ENCODE measurements at places on chromosomes 1 and 21. TPM values are rescaled to one million over a fixed set of nuclear protein-coding genes. Genes with fewer than 3 reads are reported as not detected.

GRCh38 chr1:60255565-60255964 is 182.0 kb upstream of the C1orf87 start:
- H3K4me3 ChIP-seq: no peak overlapping the region
- H3K4me1 ChIP-seq: no peaks in the 10 kb centered on the region
- DNase-seq: no peak
- no peak overlapping the region for H3K27ac ChIP-seq

DNA sequence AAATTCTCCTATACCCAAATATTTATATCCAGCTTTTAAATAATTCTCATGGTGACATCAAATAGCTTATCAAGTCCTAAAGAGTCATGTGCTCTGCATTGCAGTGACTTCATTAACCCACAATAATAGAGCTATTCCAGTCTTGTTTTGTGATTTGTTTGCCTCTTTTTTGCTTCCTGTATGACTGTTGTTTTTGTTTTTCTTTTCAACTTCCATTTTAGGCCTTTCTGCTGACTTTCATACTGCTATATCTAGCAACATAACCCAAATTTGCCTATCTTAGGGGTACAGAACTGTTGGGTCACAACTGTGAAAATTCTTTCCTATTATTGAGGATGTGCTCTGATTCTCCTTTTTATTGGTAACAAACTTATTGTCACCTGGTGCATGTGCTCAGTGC is 30.3 kb downstream of the SPATA17 start:
- no peak overlapping the region for H3K4me3 ChIP-seq
- no peaks in the 10 kb centered on the region for H3K4me1 ChIP-seq
- H3K36me3 ChIP-seq: no peaks in the 10 kb centered on the region
- H3K27ac ChIP-seq: no peak overlapping the region

GRCh38 chr1:2274231-2274928 is 46.3 kb downstream of the SKI start:
- no peaks in the 10 kb centered on the region for H3K36me3 ChIP-seq
- peak overlapping the region; percentile 74 for H3K27ac ChIP-seq
- H3K27me3 ChIP-seq: no peaks in the 10 kb centered on the region

DNA sequence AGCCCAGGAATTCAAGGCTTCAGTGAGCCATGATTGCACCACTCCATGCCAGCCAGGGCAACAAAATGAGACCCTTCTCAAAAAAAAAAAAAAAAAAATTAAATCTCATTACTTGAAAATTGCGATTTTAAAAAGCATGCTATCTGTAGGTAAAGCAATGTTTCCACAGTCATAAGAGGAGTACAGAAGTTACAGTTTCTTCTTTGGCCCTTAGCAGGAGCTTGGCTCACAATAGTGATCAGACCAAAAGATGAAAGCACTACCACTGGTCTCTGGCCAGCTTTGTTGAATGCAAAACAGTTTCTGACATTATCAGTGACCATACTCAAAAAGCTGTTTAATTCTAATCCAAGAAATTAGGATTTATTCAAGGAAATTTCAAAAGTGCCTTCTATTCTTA is 31.2 kb downstream of the VAV3 start:
- H3K27ac ChIP-seq: no peak overlapping the region
- H3K4me3 ChIP-seq: no peak overlapping the region
- H3K27me3 ChIP-seq: no peaks in the 10 kb centered on the region
- DNase-seq: no peak

GRCh38 chr1:154347961-154348360 is 22.6 kb downstream of the ATP8B2 start:
- no peaks in the 10 kb centered on the region for H3K27me3 ChIP-seq
- H3K36me3 ChIP-seq: peaks cover 13% of the 10 kb centered on the region

- H3K4me3 ChIP-seq: no peak overlapping the region
- no peaks in the 10 kb centered on the region for H3K36me3 ChIP-seq
- no peaks in the 10 kb centered on the region for H3K27me3 ChIP-seq
- H3K27ac ChIP-seq: no peak overlapping the region
Measured at GRCh38 chr1:55364216-55364615, 149.1 kb upstream of the USP24 start.

GRCh38 chr1:41822866-41823265 is 95.9 kb downstream of the HIVEP3 start:
- peaks cover 4% of the 10 kb centered on the region for H3K4me1 ChIP-seq
- no peak for DNase-seq
- no peaks in the 10 kb centered on the region for H3K36me3 ChIP-seq

DNA sequence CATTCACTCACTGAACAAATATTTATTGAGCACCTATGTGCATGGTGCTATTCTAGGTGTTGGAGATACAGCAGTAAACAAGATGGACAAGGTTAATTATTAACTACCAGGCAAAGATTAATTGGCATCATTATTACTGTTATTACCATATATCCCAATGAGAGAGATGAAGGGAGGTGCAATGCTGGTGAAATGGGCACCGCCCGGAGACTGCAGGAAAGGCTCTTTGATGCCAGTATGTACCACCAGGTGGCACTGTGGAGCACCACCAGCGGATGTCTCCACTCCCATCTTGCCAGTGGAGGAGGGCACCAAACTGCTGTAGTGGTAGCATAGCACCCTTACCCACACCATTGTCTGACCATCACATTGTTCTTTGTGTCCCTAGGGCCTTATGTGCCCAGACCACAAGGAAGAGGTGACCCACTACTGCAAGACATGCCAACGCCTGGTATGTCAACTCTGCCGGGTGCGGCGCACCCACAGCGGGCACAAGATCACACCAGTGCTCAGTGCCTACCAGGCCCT is 3.0 kb downstream of the TRIM46 start:
- no peak overlapping the region for H3K4me3 ChIP-seq
- H3K27ac ChIP-seq: peak overlapping the region; percentile 73
- H3K4me1 ChIP-seq: peaks cover 60% of the 10 kb centered on the region
- no peaks in the 10 kb centered on the region for H3K36me3 ChIP-seq
- DNase-seq: no peak

DNA sequence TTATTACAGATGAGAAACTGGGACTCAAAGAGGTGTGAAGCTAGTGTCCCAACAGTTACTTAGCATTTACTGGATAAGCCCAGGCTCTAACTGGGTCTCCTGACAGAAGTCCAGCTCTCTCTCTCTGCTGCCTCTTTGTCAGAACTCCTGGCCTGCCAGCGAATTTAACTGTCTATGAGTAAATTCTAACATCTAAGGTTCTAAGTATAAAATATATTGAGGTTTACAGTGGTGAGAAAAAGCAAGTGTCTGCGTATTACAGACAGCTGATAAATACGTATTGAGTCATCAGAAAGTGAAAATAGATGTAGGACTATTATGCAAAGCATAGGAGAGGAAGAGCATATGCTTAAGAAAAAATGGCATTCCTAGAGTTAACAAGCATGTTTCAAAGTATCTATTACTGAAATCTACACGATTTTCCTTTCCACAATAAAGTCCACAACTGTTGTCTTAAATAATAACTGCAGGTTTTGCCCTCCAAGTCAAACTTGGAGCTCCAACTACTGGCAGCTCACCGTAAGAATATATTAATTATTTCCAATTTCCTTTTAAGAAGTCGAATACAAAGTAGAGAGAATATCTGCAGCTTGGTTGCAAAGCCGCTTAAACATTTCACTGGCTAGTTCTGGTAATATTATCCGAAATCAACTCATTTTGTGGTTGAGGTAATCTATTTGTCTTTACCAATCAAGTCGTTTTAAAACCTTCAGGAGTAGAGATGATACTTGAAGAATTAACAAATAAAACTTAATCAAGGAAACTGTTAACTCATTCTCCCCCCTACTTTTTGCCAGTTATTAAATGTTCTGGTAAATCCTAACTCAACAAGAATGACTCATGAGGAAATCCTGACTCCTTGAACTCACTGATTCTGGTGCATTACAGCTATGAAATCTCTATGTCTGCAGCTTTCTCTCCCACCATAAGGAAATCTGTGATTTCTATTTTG is 1.4 kb upstream of the RGS2 start:
- DNase-seq: no peak
- H3K4me3 ChIP-seq: peak overlapping the region; percentile 48
- peaks cover 42% of the 10 kb centered on the region for H3K4me1 ChIP-seq
- H3K27ac ChIP-seq: peak overlapping the region; percentile 91

- H3K4me3 ChIP-seq: no peak overlapping the region
- DNase-seq: no peak
- H3K36me3 ChIP-seq: no peaks in the 10 kb centered on the region
- H3K27ac ChIP-seq: no peak overlapping the region
- no peaks in the 10 kb centered on the region for H3K4me1 ChIP-seq
Measured at GRCh38 chr21:35154788-35155187, 105.7 kb upstream of the RUNX1 start.

DNA sequence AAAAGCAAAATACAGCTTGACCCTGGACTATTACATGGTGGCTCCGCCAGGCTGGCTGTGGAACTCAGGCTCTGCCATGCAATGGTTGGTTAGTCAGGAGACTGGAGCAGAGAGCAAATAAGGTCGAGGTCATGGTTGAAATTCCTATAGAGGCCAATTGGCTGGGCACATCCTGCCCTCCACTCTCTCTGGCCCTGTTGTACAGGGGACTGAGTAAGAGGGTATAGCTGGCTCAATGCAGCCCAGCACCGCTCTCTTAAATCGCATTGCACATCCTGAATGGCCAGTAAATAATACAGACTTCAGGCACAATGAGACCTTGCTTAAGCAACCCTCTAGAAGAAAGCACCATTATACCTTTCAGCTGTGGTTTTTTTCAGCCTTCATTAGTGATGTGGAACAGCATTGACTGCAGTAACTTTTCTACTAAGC is 59.3 kb upstream of the PPP2R5A start:
- no peaks in the 10 kb centered on the region for H3K36me3 ChIP-seq
- no peaks in the 10 kb centered on the region for H3K27me3 ChIP-seq
- no peak overlapping the region for H3K27ac ChIP-seq
- H3K4me1 ChIP-seq: no peaks in the 10 kb centered on the region
- no peak for DNase-seq

GRCh38 chr1:61746813-61747212 is 4.5 kb downstream of the PATJ start:
- H3K4me1 ChIP-seq: peaks cover 53% of the 10 kb centered on the region
- H3K4me3 ChIP-seq: no peak overlapping the region
- DNase-seq: no peak
- no peaks in the 10 kb centered on the region for H3K27me3 ChIP-seq
- peak overlapping the region; percentile 53 for H3K27ac ChIP-seq

DNA sequence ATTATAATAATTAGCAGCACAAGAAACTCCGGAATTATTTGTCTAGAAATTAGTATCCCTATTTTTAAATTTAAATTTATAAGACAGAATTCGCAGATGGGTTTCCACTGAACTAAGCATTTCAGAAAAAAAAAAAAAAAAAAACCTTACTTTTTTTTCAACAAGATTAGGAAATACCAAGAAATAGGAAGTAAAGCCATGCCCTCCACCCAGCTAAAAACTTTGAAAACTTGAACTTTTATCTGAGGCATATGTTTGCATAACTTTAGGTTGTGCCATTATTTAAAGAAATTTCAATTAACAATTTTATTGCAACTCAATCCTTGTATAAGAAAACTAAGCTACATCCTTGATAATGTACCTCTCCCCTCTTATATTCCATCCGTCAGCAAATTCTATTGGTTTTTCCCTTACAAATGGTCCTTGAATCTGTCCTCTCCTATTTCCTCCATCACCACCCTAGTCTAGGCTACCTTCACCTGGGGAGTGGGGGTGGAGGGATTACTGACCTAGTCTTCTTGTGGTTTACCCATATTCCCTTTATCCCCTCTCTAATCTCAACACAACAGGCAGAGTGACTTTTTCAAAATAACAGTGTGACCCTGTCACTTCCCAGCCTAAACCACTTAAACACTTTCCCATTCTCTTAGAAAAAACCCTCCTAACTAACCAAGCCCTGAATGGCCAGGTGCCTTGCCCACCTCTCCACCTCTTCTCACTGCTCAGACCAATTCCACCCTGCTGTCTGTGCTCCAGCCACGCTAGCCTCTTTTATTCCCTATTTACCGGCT is 1.4 kb upstream of the EVI5 start:
- H3K27me3 ChIP-seq: no peaks in the 10 kb centered on the region
- no peak for DNase-seq
- H3K27ac ChIP-seq: no peak overlapping the region
- H3K4me3 ChIP-seq: no peak overlapping the region

GRCh38 chr1:93598861-93599439 is 82.7 kb downstream of the BCAR3 start:
- H3K4me3 ChIP-seq: no peak overlapping the region
- peaks cover 27% of the 10 kb centered on the region for H3K4me1 ChIP-seq
- no peak overlapping the region for H3K27ac ChIP-seq
- no peaks in the 10 kb centered on the region for H3K36me3 ChIP-seq

DNA sequence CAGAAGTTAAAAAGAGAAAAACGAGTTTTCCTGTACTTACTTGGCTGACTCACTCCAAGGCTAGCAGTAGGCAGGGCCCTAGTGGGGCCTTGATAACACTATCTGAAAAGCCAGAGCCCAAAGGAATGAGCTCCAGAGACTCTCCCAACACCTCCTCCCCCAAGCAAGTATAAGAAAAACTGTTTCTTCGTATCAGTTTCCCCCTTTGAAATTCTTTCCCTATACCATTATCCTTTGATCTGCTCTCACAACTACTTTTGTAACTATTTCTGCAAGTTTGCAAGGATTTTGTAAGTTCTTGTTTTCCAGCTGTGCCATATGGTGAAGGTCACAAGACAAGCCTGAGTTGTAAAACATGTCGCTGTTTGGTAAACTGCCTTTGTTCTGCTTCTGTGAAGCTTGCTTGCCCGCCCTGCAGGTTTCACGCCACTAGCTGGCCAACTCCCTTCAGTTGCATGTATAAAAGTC is 36.5 kb upstream of the KCNJ15 start:
- no peaks in the 10 kb centered on the region for H3K36me3 ChIP-seq
- H3K27me3 ChIP-seq: no peaks in the 10 kb centered on the region
- no peak for DNase-seq
- no peak overlapping the region for H3K27ac ChIP-seq
- H3K4me1 ChIP-seq: peaks cover 2% of the 10 kb centered on the region

ZNF648 gene
- total RNA-seq: not detected

CDCA8 gene
- 3.4 TPM for total RNA-seq

VAMP4 gene
- 5.6 TPM for total RNA-seq

CD52 gene
- 22.1 TPM for total RNA-seq

PCAT6 gene
- 0.92 TPM for total RNA-seq

FCRLB gene
- 1.2 TPM for total RNA-seq

Data from esophagus squamous epithelium (tissue), 5 donors.